Pons (tissue), 1 donor: ENCODE measurements at places on chromosomes 2 and 18.

DNA sequence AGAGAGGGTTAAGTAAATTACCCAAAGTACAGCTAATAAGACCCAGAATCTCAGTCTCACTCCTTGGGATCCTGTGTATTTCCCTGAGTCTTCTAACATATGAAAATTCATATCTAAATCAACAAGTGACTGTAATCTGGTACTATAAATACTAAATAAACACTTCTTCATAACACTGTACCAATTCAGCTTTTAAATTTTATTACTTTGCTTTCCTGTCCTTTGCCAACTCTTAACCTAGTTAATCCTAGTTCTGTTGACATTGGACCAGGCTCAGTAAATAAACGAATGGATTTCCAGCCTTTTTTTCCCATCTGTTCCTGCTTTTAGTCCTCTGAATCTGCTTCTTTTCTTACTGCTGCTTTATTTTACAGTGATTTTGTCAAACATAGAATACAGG, 13.8 kb downstream of the MRPL35 start:
- DNase-seq, result no peak

GRCh38 chr2:168135121-168135520, 112.3 kb downstream of the STK39 start:
- DNase-seq, result no peak

DNA sequence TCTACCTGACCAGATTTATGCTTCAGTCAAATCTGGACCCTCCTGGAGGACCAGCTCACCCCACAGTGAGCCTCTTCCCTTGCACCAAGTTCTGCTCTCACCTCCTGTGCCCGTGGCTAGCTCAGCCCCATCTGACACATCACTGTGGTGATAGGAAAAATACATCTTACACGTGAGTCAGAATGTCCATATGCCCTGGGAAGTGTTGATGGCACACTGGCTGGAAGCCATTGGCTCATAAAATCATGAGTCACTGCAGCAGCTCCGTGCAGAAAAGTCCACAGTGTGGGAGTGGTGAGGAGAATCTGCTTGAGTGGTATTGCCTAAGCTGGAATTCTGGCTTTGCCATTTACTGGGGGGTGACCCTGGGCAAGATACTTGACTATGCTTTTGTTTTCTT, 42.6 kb upstream of the RAPGEF4 start:
- DNase-seq, result no peak

- peak; percentile 49 for DNase-seq
These were observed 109.0 kb upstream of the CBLN2 start for GRCh38 chr18:72652990-72653593.

- DNase-seq, result no peak
These were observed 64.4 kb downstream of the TRABD2A start for GRCh38 chr2:84816426-84817026.

DNA sequence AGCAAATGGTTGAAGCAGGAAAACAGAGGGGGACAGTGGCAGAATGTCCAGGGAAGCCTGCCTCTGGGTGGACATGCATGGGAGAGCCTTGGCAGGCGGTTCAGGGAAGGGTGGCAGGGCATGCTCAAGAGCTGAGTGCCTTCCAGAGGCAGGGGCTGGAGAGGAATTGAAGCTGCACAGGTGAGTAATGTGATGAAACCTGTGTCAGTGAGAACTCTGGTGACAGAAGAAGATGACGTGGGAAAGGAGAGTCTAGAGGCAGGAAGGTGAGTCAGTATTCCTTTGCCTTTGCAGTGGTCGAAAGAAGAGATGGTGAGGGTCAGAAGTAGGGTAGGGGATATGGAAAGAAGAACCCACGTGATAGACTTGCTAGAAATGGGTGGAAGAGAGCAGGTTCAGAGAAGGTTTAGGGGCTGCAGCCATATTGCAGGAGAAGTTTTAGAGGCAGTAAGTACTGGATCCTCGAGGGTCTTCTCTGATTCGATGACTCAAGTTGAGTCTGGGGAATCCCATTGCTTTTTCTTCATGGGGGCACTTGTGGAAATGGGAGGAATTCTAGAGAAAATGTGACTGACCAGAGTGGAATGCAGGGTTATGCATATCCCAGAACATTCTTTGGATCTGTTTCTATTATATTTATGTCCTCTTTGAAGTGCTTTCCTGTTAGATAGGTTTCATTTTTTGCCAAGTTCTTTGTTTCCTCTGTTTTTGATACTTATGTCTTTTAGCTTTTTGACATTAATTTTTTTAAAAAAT, 37.4 kb downstream of the TMEM87B start:
- DNase-seq, result no peak

DNA sequence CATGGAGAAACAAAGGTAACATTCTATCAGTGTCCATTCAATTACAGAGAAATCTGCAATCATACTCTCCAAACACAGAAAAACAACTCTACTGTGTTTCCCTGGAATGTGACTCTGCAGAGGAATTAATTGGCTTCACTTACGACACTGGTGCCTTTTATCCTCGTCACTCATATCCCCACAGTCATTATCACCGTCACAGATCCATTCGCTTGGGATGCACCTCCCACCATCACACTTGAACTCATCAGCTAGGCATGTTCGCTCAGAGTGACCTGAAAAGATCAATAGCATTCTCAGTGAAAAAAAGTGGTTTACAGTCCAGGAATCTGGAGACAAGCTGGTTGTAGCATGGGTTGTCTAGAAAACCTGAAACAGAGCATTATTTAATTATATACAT, 124.3 kb downstream of the DHRS9 start:
- DNase-seq, result peak; percentile 12

GRCh38 chr2:204452464-204453023, 92.7 kb upstream of the PARD3B start:
- peak; percentile 14 for DNase-seq

- no peak for DNase-seq
These were observed 61.6 kb upstream of the NCOA1 start for GRCh38 chr2:24429197-24430074.

DNA sequence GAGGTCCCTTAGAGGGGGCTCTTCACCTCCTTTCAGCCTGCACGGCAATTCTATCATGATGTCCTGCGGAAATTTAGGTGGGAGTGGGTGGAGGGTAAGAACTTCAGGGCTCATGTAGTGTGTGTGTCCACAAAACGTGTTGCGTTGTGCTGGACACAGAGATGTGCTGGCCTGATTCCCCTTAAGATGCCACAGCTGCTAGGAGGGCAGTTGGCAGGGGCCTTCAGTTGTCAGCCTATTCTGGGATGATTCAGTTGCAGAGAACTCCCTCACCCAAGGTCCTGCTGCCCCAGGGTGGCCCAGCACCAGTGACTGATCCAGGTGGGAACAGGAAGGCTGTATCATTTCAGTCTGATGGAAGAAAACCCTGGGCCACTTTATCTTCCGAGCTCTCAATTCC, 1.0 kb upstream of the HJURP start:
- no peak for DNase-seq

DNA sequence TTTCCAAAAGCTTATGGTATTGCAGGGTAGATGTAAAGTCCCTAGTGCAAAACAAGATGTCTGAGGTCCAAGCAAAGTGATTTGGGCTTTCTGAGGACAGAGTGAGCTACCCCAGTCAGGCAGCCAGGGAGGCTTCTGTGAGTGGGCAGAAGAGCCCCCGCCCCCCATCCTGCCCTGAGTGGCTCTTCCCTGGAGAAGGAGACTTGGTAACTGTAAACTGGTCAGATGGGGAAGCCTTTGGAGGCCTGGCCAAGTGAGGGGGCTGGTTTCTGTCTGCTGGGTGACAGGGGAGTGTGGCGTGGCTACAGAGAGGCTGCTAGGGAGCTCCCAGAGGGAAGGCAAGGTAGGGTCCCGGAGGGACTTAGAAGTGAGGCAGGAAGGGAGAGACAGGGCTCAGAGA, 181.3 kb upstream of the HAAO start:
- DNase-seq, result no peak

GRCh38 chr2:211957799-211958198, 580.8 kb downstream of the ERBB4 start:
- DNase-seq, result no peak

GRCh38 chr2:161357097-161357496, 48.9 kb downstream of the PSMD14 start:
- no peak for DNase-seq

DNA sequence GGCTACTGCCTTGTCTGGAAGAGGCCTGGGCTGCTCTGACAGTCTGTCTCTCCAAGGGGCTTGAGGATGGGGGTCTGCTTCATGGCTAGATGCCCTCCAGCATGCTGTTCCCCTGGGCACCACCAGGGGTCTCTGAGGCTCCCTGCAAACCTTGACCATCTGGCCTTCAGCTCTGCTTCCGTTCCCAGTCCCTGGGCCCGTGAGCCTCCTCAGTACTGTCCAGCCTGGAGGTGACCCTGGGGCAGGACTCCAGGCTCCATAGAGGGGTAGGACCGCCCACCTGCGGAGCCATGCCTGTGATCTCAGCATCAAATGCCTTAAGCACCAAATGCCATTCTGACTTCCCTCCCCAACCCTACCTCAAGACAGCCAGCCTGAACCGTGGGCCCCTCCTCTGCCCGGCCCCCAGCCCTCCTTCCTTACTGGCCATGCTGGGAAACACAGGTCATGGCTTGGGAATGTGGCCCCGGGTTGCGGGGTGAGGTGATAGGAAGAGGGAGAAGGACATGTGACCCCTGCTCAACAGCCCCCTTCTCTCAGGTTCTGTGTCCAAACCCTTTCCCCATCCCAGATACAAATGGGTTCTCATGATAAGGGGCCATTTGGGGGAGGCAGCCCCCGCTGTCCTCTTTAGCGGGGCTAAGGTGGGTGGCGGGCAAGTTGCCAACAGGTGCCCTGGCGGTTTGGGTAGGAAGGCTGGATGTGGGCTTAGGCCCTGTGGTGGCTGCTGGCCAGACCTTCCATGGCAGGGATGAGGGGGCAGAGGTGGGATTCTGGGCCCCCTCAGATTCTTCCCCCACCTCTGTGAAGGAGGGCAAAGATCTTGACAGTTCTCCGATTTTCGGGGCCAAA, 25.0 kb downstream of the SPEG start:
- DNase-seq, result no peak

GRCh38 chr2:133624551-133624950, 56.3 kb upstream of the NCKAP5 start:
- no peak for DNase-seq

DNA sequence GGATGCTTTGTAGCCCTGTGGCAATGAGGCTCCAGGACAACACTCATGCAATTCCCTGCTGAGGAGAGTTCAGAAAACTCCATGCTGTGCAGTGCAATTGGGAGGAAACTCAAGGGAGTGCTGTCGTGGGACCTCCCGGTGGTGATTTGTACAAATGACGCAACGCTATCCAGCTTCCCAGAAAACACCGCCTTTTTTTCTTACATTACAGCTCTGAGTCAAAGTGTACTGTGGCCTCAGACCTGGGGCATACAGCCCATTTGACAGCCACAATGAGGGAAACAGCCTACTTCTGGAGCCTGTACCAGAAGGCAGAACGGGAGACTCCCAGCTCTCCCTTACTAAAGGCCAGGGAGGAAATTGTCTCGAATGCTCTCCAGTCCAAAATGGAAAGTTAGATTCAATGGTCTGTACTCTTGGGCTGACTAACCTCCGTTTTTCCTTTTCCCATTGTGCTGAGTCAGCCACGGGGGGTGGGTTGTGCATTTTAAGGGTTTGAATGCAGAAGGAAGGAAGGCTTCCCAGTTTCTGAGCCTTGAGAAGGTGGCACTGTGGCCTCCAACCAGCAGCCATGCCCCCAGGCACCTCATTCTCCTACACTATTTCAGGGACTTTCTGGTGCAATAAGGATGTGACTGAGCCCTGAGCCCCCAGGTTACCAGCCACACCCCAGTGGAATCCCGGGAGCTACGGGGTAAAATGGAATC, 16.4 kb upstream of the CYP1B1 start:
- no peak for DNase-seq

GRCh38 chr18:7926526-7926925, 359.4 kb downstream of the PTPRM start:
- DNase-seq, result no peak

- DNase-seq, result no peak
These were observed 884 bp upstream of the RAPH1 start for GRCh38 chr2:203535784-203536585.

GRCh38 chr2:43158259-43158880, 68.0 kb downstream of the ZFP36L2 start:
- peak; percentile 31 for DNase-seq

GRCh38 chr2:136248242-136248641, 130.3 kb upstream of the CXCR4 start:
- DNase-seq, result no peak

DNA sequence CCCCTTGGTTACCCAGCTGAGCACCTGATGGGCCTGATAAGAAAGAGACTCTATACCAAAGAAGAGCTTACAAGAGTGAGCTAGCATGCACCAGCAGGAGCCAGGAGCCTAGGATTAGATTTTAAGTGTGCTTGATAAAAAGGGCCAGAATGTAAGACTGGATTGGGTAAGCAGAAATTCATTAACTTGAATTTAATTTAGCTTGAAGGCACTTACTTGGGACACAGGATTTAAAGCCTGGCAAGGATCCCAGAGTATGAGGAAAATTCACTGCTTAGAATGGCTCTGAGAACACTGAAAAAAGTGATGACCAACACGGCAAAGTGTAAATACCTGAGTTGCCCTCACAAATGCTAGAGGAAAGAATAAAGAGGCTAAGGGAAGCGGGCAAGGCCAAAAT, 91.3 kb upstream of the RBBP8 start:
- no peak for DNase-seq

DNA sequence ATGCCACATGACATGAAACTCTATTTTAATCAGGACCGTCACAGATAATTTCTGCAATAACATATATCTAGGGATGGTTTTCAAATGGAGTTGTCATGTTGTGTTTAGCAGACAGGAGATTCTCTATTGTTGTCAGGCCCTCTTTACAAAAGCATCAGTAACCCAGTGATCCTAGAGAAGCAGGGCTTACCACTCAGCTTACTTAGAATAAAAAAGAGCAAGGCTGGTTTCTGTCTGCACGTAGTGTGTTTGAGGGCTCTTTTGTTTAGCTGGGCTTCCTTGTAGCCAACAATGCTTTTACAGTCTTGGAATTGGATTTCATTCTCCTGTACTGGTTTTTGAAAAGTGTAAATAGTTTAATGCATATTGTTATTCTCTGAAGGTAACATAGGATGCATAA, 210.5 kb upstream of the NRP2 start:
- no peak for DNase-seq

DNA sequence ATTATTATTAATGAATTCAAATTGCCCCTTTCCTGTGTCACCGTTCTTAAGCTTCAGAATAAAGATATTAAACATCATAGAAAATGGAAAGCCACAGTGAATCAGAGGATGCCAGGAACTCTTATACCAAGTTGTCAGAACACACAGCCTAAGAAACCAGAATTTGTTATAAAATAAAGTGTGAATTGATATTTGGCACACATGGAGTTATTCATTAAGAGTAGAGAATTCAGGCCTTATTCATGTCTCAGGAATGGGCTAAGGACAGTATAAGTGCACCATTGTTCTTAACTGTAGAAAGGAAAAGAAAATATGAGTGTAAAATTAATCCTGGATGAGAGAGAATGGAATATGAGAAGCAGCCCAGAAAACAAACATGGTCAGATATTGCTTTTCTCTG, 86.7 kb upstream of the ATP8B1 start:
- no peak for DNase-seq

GRCh38 chr18:9775178-9775577, 67.1 kb downstream of the RAB31 start:
- peak; percentile 64 for DNase-seq

- no peak for DNase-seq
These were observed 29.2 kb upstream of the SETBP1 start for GRCh38 chr18:44651478-44651877.

- no peak for DNase-seq
These were observed 350.5 kb downstream of the KIAA1328 start for GRCh38 chr18:37179384-37179783.
